ENCODE measurements at places on chromosomes 12 and 14.

DNA sequence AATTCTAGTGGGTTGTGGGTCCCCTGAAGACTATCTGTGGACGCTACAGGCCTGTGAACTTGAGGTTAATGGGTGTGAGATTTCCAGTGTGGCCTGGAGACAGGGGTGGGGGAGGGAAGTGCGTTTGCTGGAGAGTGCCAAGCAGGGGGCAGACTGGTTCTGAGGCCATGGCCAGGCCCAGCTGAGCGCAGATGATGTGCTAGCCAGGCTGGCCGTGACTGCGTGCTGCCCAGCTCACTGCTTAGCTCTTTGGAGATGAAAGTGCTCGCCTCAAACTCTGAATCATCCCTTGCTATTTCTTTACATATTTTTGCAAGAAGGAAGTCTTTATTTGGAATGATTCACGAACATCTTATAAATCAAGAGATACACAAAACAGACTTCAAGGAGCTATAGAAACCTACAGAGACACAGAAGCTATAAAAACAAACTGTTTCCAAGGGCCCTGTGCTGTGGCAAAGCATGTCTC is 75.2 kb upstream of the PLEKHG3 start:
- no peak for DNase-seq

DNA sequence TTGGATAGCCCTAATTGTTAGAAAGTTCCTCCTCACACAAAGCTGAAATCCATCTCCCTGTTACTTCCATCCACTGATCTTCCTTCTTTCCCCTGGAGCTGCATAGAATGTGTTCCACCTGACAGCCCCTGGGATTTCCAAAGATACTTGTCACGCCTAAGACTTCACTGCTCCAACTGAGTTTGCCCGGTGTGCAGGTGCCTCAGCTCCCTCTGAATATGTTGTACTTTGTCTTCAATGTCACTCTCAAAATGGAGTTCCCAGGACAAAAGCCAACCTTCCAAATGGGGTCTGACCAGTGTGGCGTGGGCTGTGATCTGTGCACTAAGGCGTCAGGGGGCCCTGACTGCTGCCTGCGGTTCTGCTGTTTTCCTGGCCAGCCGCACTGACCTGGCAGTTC is 42.8 kb downstream of the CACNA2D4 start:
- DNase-seq = no peak

DNA sequence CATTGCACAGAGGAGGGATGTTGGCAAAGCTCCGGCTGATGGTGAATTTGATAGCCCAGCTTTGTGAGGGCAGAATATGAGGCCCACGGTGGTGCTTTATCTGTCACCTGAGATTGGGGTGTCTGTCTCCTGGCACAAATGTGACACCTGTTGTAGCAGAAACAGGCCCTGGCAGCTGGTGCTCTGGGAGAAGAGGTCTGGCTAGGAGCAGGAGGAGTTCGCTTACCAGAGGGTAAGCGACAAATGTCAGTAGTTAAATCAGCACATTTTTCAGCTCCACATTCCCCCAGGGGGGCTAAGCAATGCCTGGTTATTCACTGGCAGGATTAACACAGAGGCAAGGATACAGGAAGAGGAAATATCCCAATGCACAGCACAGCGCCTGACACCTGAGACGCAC is 71.1 kb downstream of the B4GALNT3 start:
- no peak for DNase-seq

- DNase-seq = no peak
Observed at GRCh38 chr14:60636879-60637478, 12.3 kb downstream of the SIX1 start.

DNA sequence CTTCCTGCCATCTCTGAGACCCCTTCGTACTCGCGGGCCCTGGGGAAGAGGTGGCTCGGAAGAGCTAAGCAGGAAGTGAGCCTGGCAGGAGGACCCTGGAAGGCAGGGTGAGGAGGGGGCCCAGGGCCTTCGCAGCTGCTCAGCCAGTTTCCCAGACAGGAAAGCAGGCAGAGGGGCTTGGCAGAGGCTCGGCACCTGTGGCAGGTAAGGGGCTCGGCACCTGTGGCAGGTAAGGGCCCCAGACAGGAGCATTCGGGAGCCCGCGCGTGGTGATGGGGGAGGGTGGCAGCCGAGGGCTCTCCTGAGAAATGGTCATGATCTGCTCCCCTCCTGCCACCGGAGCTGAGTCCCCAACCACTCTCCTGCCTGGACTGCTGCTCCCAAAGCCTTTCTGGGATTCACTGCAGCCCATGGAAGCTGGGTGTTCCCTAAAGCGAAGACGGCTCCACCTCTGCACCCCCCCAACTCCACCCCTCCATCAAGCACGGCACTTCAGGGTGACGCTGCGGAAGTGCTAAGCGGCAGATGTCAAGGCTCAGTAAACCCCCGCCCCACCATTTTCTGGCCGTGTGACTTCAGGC is 63.2 kb downstream of the PRIMA1 start:
- DNase-seq = no peak

- DNase-seq = no peak
Observed at GRCh38 chr12:65937161-65937641, 112.9 kb downstream of the HMGA2 start.

DNA sequence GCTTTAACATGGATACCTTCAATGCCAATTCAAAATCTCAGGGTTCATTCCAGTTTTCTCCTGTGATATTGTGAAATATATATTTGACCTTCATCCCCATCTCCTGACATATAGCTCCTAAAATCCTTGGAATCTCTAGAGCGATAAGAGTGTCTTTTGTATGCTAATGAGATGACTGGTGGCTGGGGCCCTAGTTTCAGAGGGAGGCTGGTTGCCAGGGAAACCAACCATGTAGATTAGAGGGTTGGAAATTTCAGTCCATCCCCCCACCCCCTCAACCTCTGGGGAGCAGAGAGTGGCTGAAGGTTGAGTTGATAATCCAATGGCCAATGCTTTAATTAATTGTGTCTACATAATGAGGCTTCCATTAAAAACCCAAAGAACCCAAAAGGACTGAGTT is 59.4 kb downstream of the SDR9C7 start:
- no peak for DNase-seq

DNA sequence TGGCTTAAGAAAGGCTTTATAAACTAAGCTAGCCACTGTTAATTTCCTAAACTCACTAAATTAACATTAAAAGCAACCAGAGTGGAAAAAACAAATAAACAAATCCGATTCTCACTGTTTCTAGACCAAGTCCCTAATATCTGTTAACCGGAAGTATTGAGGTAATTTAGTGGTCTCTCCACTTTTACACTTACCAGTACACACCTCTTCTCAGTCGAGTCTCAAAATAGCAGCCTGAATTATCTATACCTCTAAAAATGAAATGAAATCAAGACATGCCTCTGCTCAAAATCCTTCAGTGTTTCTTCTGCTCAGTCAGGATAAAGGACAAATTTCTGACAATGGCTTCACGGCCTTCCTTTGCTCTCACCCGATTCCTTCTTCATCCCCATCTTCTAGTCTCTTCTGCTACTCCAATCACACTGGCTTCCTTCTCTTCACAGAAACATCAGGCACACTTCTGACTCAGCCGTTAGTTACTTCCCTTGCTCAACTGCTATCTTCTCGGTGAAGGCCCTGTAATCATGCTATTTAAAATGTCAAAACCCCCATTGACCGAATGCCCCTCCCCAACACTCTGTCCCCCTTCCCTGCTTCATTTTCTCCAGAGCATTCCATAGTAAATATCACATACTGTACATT is 161.3 kb downstream of the KITLG start:
- DNase-seq = no peak

- no peak for DNase-seq
Observed at GRCh38 chr12:94689646-94690036, 39.3 kb upstream of the TMCC3 start.

DNA sequence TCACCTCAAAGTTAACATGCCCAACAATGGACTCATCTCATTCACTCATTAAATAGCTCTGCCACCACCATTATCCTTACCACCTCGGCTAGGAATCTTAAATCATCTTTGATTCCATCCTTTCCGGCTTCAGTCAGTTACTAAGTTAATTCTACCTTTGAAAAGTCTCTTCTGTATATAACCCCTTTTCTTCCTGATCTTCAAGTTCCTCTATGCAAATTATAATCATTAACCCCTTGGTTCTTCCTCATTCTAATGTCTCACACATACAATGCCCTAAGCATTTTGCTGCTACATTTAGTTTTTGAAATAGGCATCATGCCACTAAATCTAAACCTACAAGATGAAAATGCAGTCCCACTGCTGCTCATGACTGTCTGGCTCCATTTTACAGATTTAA is 51.6 kb downstream of the ATP2B1 start:
- no peak for DNase-seq

GRCh38 chr14:65167072-65167645 is 64.8 kb upstream of the MAX start:
- DNase-seq = no peak

DNA sequence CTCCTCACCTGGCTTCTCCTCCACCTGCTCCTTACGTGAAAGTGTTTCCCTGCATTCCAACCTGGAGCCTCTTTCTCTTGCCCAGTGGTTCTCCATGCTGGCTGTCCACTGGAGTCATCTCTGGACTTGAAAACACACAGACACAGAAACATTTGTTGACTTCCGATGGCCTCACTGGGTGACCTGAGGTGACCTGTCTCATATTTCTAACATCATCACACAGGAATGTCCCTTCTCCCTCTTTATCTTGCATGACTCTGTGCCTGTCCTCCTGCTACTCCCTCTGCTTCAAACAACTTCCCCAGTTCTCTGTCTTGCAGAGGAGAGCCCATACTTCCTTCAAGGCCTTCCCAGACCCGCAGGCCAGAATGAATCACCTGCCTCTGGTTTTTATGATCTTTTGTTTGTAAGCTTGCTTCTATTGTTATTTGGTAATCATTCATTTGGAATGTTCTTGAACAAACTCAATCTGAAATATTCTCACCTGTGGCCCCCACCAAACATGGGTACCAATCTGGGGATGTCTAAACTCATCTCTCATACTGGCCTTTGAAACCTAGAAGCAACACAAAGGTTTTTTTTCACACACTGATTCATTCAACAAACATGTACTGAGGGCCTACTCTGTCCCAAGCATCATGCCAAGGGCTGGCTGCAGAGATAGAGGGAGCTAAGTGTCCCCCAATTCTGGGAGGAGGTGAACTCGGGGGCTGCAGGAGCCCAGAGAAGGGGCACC is 9.7 kb upstream of the RIN3 start:
- DNase-seq = no peak

DNA sequence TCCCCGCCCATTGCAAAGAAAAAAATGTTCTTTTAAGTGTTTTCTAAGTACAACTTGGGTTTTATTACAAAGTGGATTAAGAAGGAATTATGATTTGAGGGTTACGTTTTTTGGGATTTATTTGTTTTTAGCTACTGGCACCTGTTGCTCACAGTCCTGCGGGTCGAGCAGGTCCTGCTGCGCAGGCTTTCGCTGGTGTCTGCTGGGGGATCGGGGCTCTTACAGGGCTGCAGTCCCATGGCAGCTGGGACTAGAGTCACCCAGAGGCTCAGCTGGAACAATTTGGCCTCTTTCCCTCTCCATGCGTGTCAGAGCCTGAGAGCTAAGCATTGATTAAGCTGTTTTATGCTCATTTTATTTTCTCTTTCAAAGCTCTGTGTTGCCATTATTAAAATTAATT is 55.6 kb upstream of the DYNC1H1 start:
- DNase-seq = no peak

GRCh38 chr12:5884285-5884684 is 60.8 kb downstream of the ANO2 start:
- DNase-seq = no peak

DNA sequence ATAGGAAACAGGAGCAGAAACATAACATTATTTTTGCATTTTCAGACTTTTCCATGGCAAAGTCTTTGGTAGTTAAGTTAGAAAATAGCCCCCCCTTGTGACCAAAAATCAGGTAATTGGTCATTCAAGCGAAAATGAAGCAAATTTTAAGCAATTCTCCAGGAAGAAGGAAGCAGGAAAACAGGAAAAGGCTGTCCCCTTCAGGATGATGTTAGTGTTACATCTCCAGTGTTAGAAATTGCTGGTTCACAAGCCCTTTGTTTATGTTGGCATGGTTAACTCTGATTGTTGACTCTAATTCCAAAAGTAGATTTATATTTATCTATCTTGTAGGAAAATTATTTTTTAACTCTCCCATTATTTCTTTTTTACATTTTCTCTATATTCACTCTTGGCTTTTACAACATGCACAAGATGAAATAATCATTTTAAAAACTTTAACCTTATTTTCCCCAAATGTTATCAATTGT is 18.8 kb upstream of the GAS2L3 start:
- DNase-seq = peak; percentile 37

DNA sequence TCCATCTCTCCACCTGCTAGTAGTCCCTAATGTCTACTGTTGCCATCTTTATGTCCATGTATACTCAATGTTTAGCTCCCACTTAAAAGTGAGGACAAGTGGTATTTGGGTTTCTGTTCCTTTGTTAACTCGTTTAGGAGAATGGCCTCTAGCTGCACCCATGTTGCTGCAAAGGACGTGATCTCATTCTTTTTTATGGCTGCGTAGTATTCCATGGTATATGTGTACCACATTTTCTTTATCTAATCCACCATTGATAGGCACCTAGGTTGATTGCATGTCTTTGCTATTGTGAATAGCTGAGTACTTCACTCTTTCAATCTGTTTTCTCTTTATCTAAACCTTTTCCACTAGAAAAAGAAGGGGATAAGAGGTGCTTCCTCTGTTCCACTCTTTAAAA is 130.0 kb downstream of the TMEM117 start:
- DNase-seq = no peak

DNA sequence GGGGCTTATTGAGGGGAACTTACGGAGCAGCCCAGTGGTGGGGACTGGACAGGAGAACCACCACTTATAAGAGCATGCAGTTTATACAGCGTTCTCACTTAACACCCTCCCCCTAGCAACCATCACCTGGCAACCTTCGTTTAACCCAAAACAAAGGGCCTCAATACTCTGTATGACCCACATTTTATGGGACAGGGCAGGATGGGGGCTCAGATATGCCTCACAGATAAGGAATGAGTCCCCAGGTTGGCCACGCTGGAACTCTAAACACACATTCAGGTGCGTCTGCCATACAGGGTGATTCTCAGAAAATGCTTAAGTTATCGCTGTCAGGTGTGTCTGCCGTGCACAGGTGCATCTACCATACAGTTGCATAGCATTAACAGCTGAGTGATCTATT is 99.2 kb downstream of the GCH1 start:
- no peak for DNase-seq

GRCh38 chr14:54173802-54174201 is 217.2 kb upstream of the BMP4 start:
- DNase-seq = no peak

- no peak for DNase-seq
Observed at GRCh38 chr14:60197629-60198303, 32.6 kb upstream of the DHRS7 start.

GRCh38 chr12:7068240-7068993 is 7.9 kb downstream of the C1S start:
- no peak for DNase-seq

DNA sequence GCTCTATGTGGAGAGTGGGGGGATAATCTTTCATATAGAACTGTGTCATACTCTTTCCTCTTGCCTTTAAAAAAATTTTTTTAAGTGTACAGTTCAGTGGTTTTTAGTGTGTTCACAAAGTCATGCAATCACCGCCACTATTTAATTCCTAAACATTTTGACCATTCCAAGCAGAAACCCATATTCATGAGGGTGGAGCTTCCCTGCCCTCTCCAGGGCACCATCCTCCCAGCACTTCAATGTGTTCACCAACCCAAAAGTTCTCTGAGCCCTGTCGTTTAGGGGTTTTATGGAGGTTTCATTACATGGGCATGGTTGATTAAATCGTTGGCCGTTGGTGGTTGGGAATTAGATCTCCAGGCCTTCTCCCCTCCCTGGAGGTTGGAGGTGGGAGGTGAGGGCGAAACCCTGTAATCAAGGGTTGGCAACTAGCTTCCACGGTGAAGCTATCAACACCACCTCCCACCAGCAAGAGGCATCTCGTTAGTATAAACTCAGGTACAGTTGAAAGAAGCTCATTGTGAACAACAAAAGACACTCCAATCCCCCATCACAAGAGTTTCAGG is 42.8 kb upstream of the WNK1 start:
- DNase-seq = no peak

Data from DMS79 (cell line).